Muscle of leg (tissue), 16 donors: ENCODE measurements at places on chromosomes 12 and 14. TPM values are rescaled to one million over a fixed set of nuclear protein-coding genes. Genes with fewer than 3 reads are reported as not detected.

GRCh38 chr12:3043406-3043805 lies 33.8 kb upstream of the TSPAN9 start:
- DNase-seq: no peak
- H3K4me3 ChIP-seq: no peak overlapping the region
- H3K27me3 ChIP-seq: peaks cover 2% of the 10 kb centered on the region
- no peak overlapping the region for H3K27ac ChIP-seq

GRCh38 chr12:120249875-120250795 lies 15.4 kb downstream of the PXN start:
- H3K4me1 ChIP-seq: peaks cover 47% of the 10 kb centered on the region
- H3K4me3 ChIP-seq: no peak overlapping the region
- H3K27ac ChIP-seq: peak overlapping the region; percentile 93
- H3K36me3 ChIP-seq: peaks cover 21% of the 10 kb centered on the region
- DNase-seq: peak; percentile 89
- no peaks in the 10 kb centered on the region for H3K27me3 ChIP-seq

DNA sequence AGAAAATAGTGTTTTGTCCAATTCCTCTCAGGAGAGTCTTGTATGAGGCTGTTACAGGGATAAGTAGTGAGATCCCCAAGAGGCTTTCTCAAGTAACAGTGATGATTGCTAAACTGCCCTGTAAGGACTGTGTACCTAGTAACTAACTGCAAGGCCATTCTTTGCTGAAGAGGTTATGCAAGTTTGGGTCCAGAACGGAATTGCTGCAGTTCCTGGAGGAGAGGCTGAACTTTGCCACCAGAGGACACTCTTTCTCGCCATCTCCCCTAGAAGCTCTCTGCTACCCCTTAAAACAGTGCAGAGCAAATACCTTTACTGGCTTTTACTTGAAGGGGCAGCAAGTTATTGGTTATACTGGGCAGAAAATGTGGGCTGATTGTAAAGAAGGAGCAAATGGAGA lies 180.0 kb downstream of the RBM19 start:
- no peak for DNase-seq
- H3K27ac ChIP-seq: no peak overlapping the region
- peaks cover 2% of the 10 kb centered on the region for H3K27me3 ChIP-seq
- H3K4me1 ChIP-seq: no peaks in the 10 kb centered on the region
- no peak overlapping the region for H3K4me3 ChIP-seq

- H3K4me3 ChIP-seq: no peak overlapping the region
- DNase-seq: no peak
- H3K4me1 ChIP-seq: no peaks in the 10 kb centered on the region
- no peaks in the 10 kb centered on the region for H3K27me3 ChIP-seq
Measured at GRCh38 chr12:51779876-51780275, 68.6 kb downstream of the FIGNL2 start.

GRCh38 chr12:130920723-130921381 lies 32.9 kb upstream of the ADGRD1 start:
- H3K27ac ChIP-seq: no peak overlapping the region
- DNase-seq: peak; percentile 65
- peaks cover 10% of the 10 kb centered on the region for H3K4me1 ChIP-seq
- H3K27me3 ChIP-seq: peaks cover 21% of the 10 kb centered on the region
- H3K4me3 ChIP-seq: no peak overlapping the region

GRCh38 chr14:71497645-71498086 lies 434.6 kb upstream of the RGS6 start:
- H3K4me3 ChIP-seq: no peak overlapping the region
- H3K4me1 ChIP-seq: no peaks in the 10 kb centered on the region
- H3K36me3 ChIP-seq: no peaks in the 10 kb centered on the region
- no peaks in the 10 kb centered on the region for H3K27me3 ChIP-seq

DNA sequence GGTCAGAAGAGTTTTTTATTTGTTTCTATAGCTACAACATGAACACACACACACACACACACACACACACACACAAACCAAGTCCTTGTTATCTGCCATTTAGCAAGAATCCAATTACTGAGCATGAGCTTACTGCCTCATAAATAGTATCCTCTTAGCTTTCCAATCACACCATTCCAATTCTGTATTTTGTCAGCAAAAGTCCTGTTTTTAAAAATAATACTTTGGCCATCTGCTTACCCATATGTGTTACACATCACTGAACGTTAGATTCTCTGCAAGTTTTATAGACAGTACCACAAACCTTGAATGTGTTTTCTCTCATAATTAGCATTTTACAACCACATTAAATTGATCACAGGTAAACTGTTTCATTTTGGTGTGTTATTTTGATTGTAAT lies 1905.4 kb upstream of the FLRT2 start:
- no peak overlapping the region for H3K27ac ChIP-seq
- no peak overlapping the region for H3K4me3 ChIP-seq
- DNase-seq: peak; percentile 29
- H3K4me1 ChIP-seq: no peaks in the 10 kb centered on the region
- H3K27me3 ChIP-seq: no peaks in the 10 kb centered on the region

DNA sequence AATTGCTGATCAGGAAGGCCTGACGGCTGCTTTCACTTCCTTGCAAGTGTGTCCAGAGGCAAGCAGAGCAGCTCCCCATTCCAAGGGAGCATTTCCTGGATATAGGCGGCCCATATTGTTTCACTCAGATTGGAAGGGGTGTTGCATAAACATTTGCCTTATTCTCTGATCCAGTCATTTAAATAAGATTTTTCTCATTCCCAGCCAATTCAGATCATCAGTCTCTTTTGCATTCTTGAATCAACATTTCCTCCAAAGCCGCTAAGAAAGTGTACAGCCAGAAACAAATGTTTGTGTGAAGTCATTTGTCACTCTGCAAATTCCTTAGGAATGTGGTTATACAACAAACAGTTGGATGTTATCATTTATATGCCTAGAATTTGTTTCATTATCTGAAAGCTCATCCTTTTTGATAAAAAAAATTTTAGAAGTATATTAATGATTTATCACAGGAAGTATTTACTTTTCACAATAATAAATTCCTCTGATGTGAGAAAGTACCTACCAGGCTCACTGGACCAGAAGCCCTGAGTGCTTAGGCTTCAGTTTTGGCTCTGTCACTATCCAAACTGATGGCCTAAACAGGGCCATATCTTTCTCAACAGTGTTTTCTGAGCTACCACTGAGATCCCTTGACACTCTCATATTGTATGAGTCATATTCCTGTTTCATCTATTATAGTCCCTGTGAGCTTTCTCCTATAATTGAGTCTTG lies 379.6 kb downstream of the CCDC91 start:
- DNase-seq: peak; percentile 80
- H3K4me3 ChIP-seq: no peak overlapping the region
- H3K36me3 ChIP-seq: no peaks in the 10 kb centered on the region
- H3K4me1 ChIP-seq: peaks cover 3% of the 10 kb centered on the region

DNA sequence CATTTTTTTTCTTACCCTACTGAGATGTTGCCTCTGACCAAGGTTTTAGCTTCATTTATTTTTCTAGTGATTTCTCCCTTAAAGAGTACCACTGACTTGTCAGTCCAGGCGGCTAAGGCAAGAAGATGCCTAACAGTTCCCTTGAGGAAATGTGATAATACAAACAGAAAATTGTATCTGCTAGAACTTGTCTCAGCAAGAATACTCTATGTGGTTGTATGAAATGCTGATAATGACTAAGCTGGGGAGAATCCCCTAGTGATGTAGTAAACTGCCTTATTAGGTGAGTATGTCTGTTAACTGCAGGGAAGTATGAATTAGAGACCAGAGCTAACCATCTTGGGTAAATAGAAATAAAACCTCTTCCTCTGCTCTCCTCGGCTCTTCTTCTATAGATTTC lies 6.7 kb downstream of the C12orf54 start:
- no peak overlapping the region for H3K4me3 ChIP-seq
- no peaks in the 10 kb centered on the region for H3K36me3 ChIP-seq
- no peak for DNase-seq
- no peaks in the 10 kb centered on the region for H3K4me1 ChIP-seq
- no peak overlapping the region for H3K27ac ChIP-seq

GRCh38 chr14:69941768-69942742 lies 62.8 kb downstream of the SMOC1 start:
- peaks cover 7% of the 10 kb centered on the region for H3K4me1 ChIP-seq
- no peak overlapping the region for H3K4me3 ChIP-seq
- DNase-seq: no peak
- H3K36me3 ChIP-seq: no peaks in the 10 kb centered on the region
- no peak overlapping the region for H3K27ac ChIP-seq

GRCh38 chr14:93591506-93591905 lies 160.8 kb downstream of the UNC79 start:
- no peaks in the 10 kb centered on the region for H3K27me3 ChIP-seq
- no peak for DNase-seq
- no peak overlapping the region for H3K27ac ChIP-seq
- H3K4me3 ChIP-seq: no peak overlapping the region
- H3K4me1 ChIP-seq: no peaks in the 10 kb centered on the region
- no peaks in the 10 kb centered on the region for H3K36me3 ChIP-seq

GRCh38 chr14:93683226-93683625 lies 105.1 kb downstream of the PRIMA1 start:
- H3K27ac ChIP-seq: no peak overlapping the region
- H3K27me3 ChIP-seq: peaks cover 6% of the 10 kb centered on the region
- no peaks in the 10 kb centered on the region for H3K36me3 ChIP-seq

- no peaks in the 10 kb centered on the region for H3K4me1 ChIP-seq
- H3K36me3 ChIP-seq: no peaks in the 10 kb centered on the region
- DNase-seq: no peak
- H3K4me3 ChIP-seq: no peak overlapping the region
Measured at GRCh38 chr12:32860192-32860591, 36.4 kb downstream of the PKP2 start.

GRCh38 chr12:16833376-16834015 lies 227.5 kb upstream of the LMO3 start:
- no peak overlapping the region for H3K27ac ChIP-seq
- no peaks in the 10 kb centered on the region for H3K27me3 ChIP-seq
- no peak for DNase-seq
- H3K36me3 ChIP-seq: no peaks in the 10 kb centered on the region

- no peak for DNase-seq
- H3K4me3 ChIP-seq: no peak overlapping the region
- H3K36me3 ChIP-seq: no peaks in the 10 kb centered on the region
- H3K27me3 ChIP-seq: peaks cover 7% of the 10 kb centered on the region
Measured at GRCh38 chr14:99315197-99315596, 43.2 kb upstream of the BCL11B start.

- H3K36me3 ChIP-seq: no peaks in the 10 kb centered on the region
- peaks cover 25% of the 10 kb centered on the region for H3K27me3 ChIP-seq
- no peak overlapping the region for H3K4me3 ChIP-seq
Measured at GRCh38 chr14:38204719-38205115, 3.0 kb upstream of the SSTR1 start.

- H3K4me3 ChIP-seq: no peak overlapping the region
- H3K4me1 ChIP-seq: peaks cover 52% of the 10 kb centered on the region
- no peaks in the 10 kb centered on the region for H3K36me3 ChIP-seq
- no peaks in the 10 kb centered on the region for H3K27me3 ChIP-seq
- DNase-seq: no peak
Measured at GRCh38 chr12:124607681-124608425, 40.4 kb upstream of the NCOR2 start.

GRCh38 chr12:82047446-82047845 lies 288.3 kb upstream of the PPFIA2 start:
- no peaks in the 10 kb centered on the region for H3K27me3 ChIP-seq
- no peaks in the 10 kb centered on the region for H3K4me1 ChIP-seq
- H3K27ac ChIP-seq: no peak overlapping the region
- DNase-seq: no peak
- H3K4me3 ChIP-seq: no peak overlapping the region

Gene CLEC7A
- 1.2 TPM for total RNA-seq

Gene DDN
- 19.2 TPM for total RNA-seq
